ENCODE measurements at places on chromosomes 3 and 15. TPM values are rescaled to one million over a fixed set of nuclear protein-coding genes. Genes with fewer than 3 reads are reported as not detected.

DNA sequence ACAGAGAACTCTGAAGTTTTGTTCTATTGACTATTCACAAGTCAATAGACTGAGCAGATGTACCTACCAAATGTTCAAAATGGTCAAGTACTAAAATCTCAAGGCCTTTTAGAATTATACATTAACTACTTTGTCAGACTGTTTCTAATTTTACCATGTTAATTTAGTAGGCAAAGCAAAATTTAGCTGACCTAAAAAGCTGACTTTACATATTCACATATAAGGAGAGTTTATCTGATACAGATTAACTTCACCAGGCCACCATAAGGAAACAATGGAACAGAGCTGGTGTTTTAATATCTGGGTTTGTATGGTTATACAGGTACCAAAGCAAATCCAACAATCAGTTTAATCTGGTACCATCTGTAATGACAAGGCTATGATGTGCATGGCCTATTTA is 15.9 kb downstream of the GATM start:
- H3K27ac ChIP-seq = no peak overlapping the region
- H3K36me3 ChIP-seq = no peaks in the 10 kb centered on the region
- H3K4me3 ChIP-seq = no peak overlapping the region
- H3K27me3 ChIP-seq = peaks cover 4% of the 10 kb centered on the region

DNA sequence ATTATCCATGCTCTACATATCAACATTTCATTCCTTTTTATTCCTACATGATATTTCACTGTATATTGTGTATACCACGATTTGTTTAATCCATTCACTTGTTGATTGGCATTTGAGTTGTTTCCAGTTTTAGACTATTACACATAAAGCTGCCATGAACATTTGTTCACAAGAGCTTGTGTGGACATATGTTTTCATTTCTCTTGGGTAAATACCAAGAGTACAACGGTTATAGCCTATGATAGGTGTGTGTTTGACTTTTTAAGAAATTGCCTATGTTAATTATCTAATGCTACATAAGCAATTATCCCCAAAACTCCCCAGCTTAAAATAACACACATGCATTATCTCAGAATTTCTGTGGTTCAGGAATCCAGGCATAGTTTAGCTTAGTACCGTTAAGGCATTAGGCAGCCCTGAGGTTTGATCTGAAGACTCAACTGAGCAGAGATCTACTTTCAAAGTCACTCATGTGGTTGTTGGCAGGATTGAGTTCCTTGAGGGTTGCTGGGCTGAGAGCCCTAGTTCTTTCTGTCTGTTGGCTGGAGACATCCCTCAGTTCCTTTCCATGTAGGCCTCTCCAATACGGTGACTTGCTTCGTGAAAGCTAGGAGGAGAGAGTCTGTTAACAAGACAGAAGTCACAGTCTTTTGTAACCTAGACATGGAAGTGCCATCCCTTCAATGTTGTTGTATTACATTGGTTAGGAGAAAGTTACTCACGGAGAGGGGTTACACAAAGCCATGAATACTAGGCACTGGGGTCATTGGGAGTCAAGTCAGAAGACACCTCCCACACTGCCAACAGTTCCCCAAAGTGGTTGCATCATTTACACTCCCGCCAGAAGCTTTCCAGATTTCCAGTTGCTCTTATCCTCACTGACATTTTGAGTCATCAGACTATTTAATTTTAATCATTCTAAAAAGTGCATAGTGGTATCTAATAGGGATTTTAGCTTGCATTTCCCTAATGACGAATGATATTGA is 21.0 kb upstream of the PCSK6 start:
- H3K4me1 ChIP-seq = no peaks in the 10 kb centered on the region
- no peak overlapping the region for H3K27ac ChIP-seq
- peaks cover 8% of the 10 kb centered on the region for H3K27me3 ChIP-seq

DNA sequence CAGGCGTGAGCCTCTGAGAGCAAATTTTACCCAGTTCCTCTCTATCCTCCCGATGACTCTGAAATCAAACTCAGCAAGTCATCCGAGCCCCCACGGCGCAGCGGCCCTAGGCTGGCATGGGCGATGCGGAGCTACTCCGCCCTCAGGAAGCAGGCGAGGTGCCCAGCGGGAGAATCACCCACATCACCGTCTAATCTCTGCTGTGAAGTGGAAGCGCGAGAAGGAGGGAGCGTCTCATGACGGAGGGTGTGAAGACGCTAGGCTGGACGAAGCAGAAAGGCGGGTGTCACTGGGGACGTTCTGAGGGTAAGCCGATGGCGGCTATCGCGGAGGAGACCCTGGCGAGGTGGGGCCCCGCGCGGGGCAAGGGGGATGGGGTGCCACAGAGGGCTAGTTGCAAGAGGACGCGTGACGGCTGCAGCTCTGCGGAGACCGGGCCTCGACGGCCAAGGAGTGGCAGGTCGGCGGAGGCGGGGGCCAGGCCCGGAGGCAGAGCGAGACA is 9.1 kb upstream of the GNAI2 start:
- peaks cover 9% of the 10 kb centered on the region for H3K27me3 ChIP-seq
- H3K4me3 ChIP-seq = peak overlapping the region; percentile 92
- peak overlapping the region; percentile 93 for H3K27ac ChIP-seq
- no peaks in the 10 kb centered on the region for H3K36me3 ChIP-seq

- peaks cover 20% of the 10 kb centered on the region for H3K4me1 ChIP-seq
- H3K27me3 ChIP-seq = no peaks in the 10 kb centered on the region
- peak overlapping the region; percentile 77 for H3K27ac ChIP-seq
- H3K4me3 ChIP-seq = no peak overlapping the region
- no peak for DNase-seq
- H3K36me3 ChIP-seq = no peaks in the 10 kb centered on the region
Observed at GRCh38 chr15:35427091-35427490, 118.9 kb downstream of the DPH6 start.

DNA sequence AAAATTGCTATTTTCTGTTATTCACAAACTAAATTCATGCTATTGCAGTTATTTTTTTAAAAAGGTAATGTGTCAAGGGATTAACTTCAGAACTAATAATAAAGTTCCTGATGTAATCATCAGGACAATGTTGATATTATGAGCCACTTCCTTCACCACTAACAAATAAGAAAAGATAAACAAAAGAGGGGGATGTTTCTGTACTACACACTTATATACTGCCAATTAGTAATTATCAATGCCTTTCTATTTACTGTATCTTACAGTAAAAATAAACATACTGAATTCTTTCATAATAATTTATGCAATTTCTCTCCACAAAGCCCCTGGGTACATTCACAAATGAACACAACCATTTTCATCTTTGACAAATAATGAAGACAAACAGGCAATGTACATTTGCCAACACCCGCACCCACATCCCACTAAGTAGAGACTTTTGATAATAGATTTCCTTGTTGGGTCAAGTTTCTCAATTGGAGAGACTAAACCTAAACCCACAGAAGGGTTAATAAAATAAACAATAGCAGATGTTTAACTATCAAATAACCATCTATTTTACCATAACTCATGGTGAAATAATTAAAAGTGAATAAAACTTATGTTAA is 3.7 kb downstream of the CBLB start:
- H3K4me3 ChIP-seq = no peak overlapping the region
- DNase-seq = no peak
- peaks cover 2% of the 10 kb centered on the region for H3K36me3 ChIP-seq
- H3K27ac ChIP-seq = no peak overlapping the region

The EMC7 gene
- 88.6 TPM for total RNA-seq

The CSPG4 gene
- total RNA-seq = 595 TPM

- H3K27ac ChIP-seq = no peak overlapping the region
- H3K4me3 ChIP-seq = no peak overlapping the region
- DNase-seq = no peak
- H3K27me3 ChIP-seq = peaks cover 23% of the 10 kb centered on the region
Observed at GRCh38 chr3:46314517-46314916, 39.4 kb upstream of the CCR2 start.

The IRAK2 gene
- total RNA-seq = 1.6 TPM

DNA sequence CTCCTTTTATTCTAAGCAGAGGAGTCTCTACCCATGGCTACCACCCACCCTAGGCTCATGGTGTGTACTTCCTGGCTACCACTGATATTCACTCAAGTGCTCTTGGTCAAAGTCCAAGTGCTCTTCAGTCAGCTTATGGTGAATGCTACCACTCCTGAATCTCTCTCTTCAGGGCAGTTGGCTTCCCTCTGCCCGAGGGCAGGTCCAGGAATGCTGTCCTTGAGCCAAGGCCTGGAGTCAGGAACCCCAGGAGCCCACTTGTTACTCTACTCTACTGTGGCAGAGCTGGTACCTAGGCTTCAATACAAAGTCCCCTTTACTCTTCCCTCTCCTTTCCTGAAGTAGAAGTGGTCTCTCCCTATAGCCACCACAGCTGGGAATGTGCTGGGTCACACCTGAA is 226.0 kb downstream of the DIPK2A start:
- H3K4me3 ChIP-seq = no peak overlapping the region
- H3K36me3 ChIP-seq = peaks cover 14% of the 10 kb centered on the region
- no peaks in the 10 kb centered on the region for H3K4me1 ChIP-seq
- no peak overlapping the region for H3K27ac ChIP-seq
- no peak for DNase-seq

The RETNLB gene
- not detected for total RNA-seq

- H3K27ac ChIP-seq = no peak overlapping the region
- peaks cover 36% of the 10 kb centered on the region for H3K27me3 ChIP-seq
- H3K36me3 ChIP-seq = peaks cover 2% of the 10 kb centered on the region
- peaks cover 32% of the 10 kb centered on the region for H3K4me1 ChIP-seq
- H3K4me3 ChIP-seq = peak overlapping the region; percentile 65
Observed at GRCh38 chr15:74127255-74127953, 3.0 kb upstream of the ISLR2 start.

The TLE3 gene
- 36.9 TPM for total RNA-seq

DNA sequence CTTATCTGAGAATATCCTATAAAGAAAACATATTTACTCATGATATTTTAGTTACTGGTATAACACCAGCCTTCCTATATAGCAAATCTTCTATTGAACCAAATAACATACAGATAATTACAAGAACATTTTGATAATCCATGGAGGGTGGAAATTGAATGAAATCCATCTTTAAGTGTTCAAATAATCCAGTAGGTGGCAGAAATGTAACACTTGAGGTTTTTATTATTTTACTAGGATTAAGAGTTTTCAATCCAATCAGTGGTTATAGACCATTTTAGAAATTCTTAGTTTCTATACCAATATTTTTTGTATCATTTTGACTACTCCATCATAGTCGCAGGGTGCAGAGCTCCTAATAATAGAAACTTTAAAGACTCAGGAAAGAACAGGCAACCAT is 101.9 kb upstream of the KCNH8 start:
- H3K27me3 ChIP-seq = no peaks in the 10 kb centered on the region
- DNase-seq = no peak

The CPLX3 gene
- not detected for total RNA-seq

The TEX55 gene
- total RNA-seq = not detected

The GREM1 gene
- 142 TPM for total RNA-seq

The BTLA gene
- 0.42 TPM for total RNA-seq

The SNTN gene
- total RNA-seq = not detected

DNA sequence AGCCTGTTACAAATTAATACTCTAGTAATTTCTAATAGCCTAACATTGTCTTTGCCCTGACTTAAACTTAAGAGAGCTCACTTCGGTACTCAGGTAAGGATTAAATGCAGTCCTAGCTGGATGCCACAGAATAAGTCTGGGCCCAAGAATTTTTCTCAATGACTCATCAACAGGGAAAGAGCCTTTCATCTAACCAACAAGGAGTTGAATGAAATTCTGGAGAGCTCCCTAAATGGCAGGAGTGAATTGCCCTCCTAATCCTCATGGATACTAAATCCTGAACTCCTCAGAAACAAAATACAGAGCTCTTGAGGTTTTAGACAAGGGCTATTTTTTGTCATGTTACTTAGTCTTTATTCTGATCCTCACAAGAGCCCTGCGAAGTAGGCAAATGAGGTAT is 159.5 kb downstream of the PLCH1 start:
- DNase-seq = no peak
- H3K4me3 ChIP-seq = no peak overlapping the region
- H3K27me3 ChIP-seq = peaks cover 9% of the 10 kb centered on the region
- no peaks in the 10 kb centered on the region for H3K4me1 ChIP-seq

DNA sequence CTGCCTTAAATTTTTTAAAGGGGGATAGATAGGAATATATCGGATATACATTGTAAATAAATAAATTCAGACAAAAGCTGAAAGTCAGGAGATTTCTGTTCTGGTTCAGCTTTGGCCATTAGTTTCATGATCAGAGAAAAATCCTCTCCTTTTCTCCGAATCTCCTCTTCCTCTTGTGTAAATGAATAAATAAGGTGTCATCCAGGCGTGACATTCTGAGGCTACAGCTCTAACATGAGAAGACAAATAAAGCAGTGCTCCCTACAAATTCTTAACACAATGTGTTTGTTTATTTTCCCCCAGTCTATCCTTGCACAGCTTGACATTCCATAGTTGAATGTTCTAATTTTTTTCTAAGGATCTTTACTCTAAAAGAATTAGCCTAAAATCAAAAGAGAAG is 9.4 kb upstream of the MB21D2 start:
- no peaks in the 10 kb centered on the region for H3K36me3 ChIP-seq
- no peak overlapping the region for H3K27ac ChIP-seq
- DNase-seq = no peak
- H3K27me3 ChIP-seq = no peaks in the 10 kb centered on the region

DNA sequence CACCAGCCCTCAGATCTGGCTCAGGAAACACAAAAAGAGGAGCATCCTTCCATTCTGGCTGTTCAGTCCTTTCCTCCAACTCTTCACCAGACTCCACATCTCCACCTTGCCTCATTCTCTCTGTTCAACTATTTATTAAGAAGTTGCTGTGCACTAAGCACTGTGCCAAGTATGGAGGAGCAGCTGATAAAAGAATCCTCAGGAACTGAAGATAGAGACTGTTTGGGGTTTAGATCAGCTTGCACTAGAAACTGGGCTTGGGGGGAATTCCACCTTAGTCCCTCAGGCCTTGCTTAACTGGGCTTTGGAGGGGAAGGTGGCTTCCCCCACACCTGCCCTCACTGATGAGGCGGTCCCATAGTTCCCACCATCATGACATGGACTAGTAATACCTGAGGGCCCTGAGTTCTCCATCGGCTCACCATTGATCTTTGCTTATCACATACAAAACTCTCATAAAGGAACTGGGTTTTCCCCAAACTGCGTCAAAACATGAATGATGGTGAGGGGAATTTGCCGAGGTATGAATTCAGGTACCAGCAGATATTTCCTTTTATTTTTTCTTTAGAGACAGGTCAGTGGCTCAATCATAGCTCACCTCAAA is 1.7 kb upstream of the CCR8 start:
- H3K36me3 ChIP-seq = no peaks in the 10 kb centered on the region
- DNase-seq = no peak
- H3K4me1 ChIP-seq = no peaks in the 10 kb centered on the region
- no peak overlapping the region for H3K27ac ChIP-seq
- H3K27me3 ChIP-seq = peaks cover 12% of the 10 kb centered on the region

- no peak overlapping the region for H3K4me3 ChIP-seq
- H3K27ac ChIP-seq = no peak overlapping the region
- DNase-seq = no peak
- H3K36me3 ChIP-seq = peaks cover 4% of the 10 kb centered on the region
- H3K27me3 ChIP-seq = peaks cover 18% of the 10 kb centered on the region
Observed at GRCh38 chr3:40022297-40022827, 213.0 kb downstream of the MYRIP start.

GRCh38 chr3:111047812-111048435 is 23.7 kb upstream of the NECTIN3 start:
- DNase-seq = no peak
- H3K27ac ChIP-seq = no peak overlapping the region
- H3K4me3 ChIP-seq = no peak overlapping the region
- no peaks in the 10 kb centered on the region for H3K4me1 ChIP-seq
- H3K27me3 ChIP-seq = no peaks in the 10 kb centered on the region

The ACTC1 gene
- 7.1 TPM for total RNA-seq

The UNC13C gene
- total RNA-seq = 1.1 TPM

GRCh38 chr15:57205027-57205855 is 171.1 kb upstream of the CGNL1 start:
- no peaks in the 10 kb centered on the region for H3K4me1 ChIP-seq
- H3K36me3 ChIP-seq = peaks cover 2% of the 10 kb centered on the region
- H3K4me3 ChIP-seq = no peak overlapping the region
- DNase-seq = no peak
- H3K27ac ChIP-seq = no peak overlapping the region
- no peaks in the 10 kb centered on the region for H3K27me3 ChIP-seq

The GOLGA6A gene
- 0.12 TPM for total RNA-seq
